Activated CD8-positive, alpha-beta memory T cell treated with anti-CD3 and anti-CD28 coated beads for 48 hours (primary cell): ENCODE measurements at places on chromosomes 12 and 14.

GRCh38 chr12:65984227-65984479, 146.4 kb downstream of the LLPH start:
- DNase-seq: no peak

GRCh38 chr12:124512667-124513296, 54.6 kb downstream of the NCOR2 start:
- DNase-seq: no peak

GRCh38 chr12:109088818-109089217, 4.5 kb downstream of the ALKBH2 start:
- no peak for DNase-seq

- DNase-seq: no peak
Measured at GRCh38 chr14:85042301-85042700, 487.6 kb upstream of the FLRT2 start.

DNA sequence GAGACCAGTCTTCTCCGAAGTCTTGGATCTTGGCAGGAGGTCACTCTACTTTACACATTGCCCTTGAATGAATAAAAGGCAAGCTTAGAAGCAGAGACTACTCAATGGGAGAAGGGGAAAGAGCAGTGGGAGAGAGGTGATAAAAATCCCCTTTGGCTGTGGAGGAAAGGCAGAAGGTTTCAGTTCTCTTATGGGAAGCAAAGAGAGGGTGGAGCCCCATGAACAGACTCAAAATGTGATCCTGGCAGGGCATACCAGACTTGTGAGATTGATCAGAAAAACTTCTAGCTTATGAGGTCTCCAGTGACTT, 49.6 kb upstream of the HECTD1 start:
- no peak for DNase-seq

GRCh38 chr14:53964249-53964648, 7.6 kb upstream of the BMP4 start:
- DNase-seq: no peak

DNA sequence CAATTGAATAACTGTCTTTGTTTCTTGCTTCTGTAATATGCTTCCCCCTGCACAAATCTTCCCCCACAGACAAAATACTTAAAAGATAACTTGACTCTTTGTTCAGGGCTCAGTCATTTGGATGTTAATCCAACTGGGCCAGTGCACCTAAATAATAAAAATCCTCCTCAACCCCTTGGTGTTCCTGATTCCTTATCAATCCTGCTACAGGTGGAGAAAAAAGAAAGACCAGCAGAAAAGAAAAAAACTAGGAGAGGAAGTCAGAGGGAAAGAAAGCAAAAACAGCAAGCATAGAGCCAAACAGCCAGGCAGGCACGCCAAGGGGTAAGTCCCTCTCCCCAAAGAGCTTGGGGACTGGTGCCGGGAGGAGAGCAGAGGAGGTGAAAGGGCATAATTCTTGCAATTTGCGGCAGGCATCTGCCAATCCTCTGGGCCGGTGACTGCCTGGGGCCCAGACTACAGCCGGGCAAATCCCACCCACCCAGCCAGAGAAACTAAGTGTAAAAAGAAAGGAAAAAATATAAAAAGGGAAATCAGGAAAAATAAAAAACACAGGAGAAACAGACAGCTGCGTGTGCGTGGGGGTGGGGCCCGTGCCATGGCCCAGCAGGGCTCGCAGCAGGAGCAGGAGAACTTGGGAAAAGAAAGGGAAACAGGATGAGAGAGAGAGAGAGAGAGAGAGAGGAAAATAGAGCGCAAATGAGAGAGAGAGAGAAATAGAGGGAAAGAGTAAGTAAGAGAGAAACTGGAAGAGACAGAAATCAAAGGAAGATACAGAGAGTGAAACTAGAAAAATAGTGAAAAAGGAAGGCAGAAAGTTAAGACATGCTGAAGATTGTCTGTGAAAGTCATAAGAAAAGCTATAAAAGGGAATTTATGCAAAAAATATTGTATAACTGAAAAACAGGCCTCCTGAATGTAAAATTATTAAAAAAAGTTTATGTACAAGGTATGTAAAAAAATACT, 21.4 kb downstream of the KLRK1 start:
- no peak for DNase-seq

DNA sequence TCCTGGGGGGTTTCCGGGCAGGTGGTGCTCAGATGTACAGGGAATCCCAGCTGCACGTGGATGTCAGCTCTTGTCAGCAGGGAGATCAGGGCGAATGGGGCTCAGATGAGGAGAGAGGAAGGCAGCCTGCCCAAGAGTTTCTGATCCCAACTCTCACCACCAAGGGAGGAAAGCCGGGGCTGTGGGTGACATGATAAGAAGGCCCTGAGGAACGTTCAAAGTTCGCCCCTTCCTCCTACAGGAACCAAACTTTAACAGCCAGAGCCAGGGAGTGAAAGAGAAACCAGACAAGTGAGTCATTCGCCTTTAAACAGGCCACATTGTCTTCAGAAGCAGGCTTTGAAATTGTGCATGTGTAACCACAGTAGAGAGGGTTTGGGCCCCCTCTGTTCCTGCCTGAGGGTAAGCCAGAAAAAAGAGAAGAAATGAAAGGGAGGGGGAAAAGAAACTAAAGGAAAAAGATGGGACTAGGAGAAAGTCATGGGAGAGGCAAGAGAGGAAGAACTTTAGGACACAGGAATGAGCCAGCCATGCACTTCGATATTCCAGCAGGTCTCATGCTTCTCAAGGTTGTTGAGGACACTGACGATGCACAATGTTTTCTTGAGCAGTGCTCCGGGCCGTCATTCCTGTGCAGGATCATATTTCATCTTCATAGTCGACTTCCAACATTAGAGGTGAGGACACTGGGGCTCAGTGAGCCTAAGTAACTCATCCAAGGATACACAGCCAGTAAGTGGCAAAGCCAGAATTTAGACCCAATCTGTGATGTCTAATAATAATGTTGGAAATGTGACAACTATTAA, 691.4 kb upstream of the TBX3 start:
- no peak for DNase-seq

- no peak for DNase-seq
Measured at GRCh38 chr14:71956920-71957563, 24.8 kb downstream of the RGS6 start.

DNA sequence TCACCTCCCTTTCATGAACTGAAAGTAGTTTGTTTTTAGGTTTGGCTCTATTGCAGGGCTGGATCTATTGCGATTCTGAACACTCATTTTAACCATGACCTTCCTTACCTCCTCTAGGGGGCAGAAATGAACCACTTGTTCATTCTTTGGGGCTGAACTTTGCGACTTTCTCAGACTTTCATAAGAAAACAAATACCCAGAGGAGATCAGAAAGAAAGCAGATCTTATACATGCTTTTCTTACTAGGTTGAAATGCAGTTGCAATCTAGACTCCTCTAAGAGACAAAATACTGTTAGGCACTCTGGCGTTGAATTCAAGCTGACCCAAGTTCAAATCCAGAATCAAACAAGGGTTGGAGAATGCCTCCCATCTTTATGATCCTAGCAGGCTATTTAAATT, 32.6 kb upstream of the PLEKHG3 start:
- no peak for DNase-seq

DNA sequence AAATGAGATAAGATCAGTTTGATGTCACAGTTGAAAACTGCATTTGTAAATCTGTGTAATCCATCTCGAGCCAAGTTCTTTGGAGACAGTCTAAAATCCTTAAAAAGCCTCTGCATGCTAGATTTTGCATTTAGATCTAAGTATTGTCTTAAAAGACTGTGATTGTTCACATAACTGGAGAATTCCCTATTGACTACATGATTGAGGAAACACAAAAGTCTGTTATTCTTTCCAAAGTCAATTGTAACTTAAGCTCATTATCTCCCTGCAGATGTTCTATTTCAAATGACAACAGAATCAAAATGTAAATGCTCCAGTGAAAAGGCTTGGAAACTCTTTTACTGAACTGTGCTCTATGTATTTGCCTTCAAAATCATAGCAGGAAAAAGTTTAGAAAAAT, 77.8 kb downstream of the MYF5 start:
- DNase-seq: no peak

DNA sequence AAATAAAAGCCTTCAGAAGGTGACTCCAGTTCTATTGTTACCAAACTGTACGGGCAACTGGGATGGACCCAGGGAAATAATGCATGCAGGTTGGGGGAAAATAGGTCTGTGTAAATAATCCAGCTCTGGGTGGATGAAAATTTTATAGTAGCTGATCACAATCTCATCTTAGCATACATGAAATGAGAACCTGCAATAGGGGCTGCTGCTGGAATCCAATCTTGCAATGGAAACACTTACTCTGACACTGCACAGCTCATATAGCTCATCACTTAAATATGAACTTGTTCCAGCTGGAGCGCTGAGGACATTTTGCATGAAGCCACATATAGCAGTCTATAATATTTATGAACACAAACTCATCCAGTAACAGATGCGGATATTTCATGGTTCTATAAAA, 40.1 kb upstream of the GAS2L3 start:
- DNase-seq: no peak

GRCh38 chr14:29955087-29955486, 27.4 kb upstream of the PRKD1 start:
- no peak for DNase-seq
